ENCODE measurements at places on chromosomes 2 and 18.

GRCh38 chr2:6657136-6657535, 208.6 kb downstream of the CMPK2 start:
- DNase-seq = no peak

- DNase-seq = no peak
These were observed 4.6 kb upstream of the ATOH8 start for GRCh38 chr2:85748985-85749875.

GRCh38 chr2:237921967-237922492, 44.8 kb upstream of the UBE2F start:
- DNase-seq = no peak

GRCh38 chr2:176679061-176679669, 409.9 kb downstream of the MTX2 start:
- no peak for DNase-seq

DNA sequence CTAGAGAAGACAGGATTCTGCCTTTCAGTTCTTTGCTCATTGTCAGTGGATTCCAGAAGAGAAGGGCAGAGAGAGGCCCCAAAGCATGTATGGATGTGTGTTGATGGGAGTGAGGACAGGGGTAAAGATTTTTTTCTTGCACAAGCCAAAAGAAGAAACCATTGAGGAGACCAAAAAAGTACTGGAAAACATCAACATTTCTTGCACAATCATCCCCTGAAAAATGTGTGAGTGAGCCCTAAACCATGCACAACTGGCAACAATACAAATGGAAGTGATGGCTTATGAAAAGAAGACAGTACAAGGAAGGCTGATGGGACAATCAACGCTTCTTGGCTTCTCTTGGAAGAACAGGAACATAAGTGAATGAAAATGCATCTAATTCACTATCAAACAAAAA, 5.6 kb upstream of the SMAD7 start:
- DNase-seq = no peak

GRCh38 chr18:56458770-56459712, 179.4 kb downstream of the TXNL1 start:
- no peak for DNase-seq

GRCh38 chr18:69865776-69866175, 81.9 kb downstream of the CD226 start:
- no peak for DNase-seq

- DNase-seq = no peak
These were observed 99.0 kb downstream of the L3MBTL4 start for GRCh38 chr18:6315517-6316331.

DNA sequence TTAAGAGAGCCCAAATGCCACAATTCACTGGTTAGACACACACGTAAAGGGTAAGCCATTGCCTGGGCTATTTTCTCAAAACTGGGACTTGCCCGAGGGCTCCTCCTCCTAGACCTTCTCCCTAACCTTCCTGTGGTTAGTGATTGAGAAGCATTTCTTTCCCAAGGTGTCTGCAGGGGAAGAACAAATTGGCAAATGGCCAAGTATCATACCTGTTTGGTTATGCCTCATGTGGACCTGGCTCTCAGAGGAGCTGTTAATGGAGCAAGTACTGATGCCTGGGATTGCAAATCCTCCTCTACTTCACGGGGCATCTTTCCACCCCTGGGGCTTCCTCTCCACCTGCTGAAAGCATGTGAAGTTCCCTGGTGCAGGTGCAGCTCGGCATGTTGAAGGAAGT, 187.5 kb upstream of the CYRIA start:
- no peak for DNase-seq

DNA sequence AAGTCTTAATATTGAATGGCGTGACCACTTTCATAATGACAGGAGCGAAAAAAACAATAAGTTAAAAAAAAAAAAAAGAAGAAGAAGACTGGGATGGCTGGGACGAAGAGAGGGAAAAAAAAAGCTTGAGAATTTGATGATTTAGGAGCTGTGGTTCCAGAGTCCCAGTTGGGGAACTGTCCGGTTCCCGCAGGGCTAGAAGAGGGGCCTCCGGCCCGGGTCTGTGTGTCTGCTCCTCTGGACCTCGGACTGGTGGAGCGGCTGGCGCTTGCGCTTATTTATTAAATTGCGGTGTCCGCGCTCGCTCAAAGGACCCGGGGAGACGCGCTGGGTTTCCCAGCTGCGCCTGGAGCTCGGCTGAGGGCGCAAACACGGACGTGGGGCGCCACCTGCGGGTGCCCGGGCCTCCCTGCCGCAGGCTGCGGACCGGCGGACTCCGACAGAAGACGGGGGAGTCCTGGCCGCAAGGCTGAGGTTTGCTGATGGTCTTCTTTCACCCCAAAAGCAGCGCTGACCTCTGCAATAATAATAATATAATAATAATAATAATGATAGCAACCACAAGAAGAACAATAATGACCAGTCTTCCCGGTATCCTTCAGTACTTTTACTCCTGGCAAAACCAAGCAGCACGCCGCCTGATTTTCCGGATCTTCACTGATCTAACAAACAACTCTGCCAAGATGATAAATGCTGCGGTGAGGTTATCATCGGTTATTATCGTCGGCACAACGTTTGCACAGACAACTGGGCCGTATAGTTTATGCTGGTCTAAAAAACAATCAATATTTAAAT, at the start of gene CBLN2:
TSS of gene CBLN2 (minus strand) at position 251 of the 795 bp plus-strand sequence. CDS start 2,182 bp downstream, outside the sequence.
- no peak for DNase-seq

- DNase-seq = no peak
These were observed 40.0 kb downstream of the NPPC start for GRCh38 chr2:231886071-231886681.

- no peak for DNase-seq
These were observed 868.1 kb upstream of the ID2 start for GRCh38 chr2:7813541-7814292.

- peak; percentile 59 for DNase-seq
These were observed 539.5 kb downstream of the NRXN1 start for GRCh38 chr2:50492477-50492851.

GRCh38 chr18:51278045-51278649, 80.7 kb upstream of the MEX3C start:
- DNase-seq = no peak

GRCh38 chr2:236105955-236106607, 62.1 kb downstream of the GBX2 start:
- no peak for DNase-seq

DNA sequence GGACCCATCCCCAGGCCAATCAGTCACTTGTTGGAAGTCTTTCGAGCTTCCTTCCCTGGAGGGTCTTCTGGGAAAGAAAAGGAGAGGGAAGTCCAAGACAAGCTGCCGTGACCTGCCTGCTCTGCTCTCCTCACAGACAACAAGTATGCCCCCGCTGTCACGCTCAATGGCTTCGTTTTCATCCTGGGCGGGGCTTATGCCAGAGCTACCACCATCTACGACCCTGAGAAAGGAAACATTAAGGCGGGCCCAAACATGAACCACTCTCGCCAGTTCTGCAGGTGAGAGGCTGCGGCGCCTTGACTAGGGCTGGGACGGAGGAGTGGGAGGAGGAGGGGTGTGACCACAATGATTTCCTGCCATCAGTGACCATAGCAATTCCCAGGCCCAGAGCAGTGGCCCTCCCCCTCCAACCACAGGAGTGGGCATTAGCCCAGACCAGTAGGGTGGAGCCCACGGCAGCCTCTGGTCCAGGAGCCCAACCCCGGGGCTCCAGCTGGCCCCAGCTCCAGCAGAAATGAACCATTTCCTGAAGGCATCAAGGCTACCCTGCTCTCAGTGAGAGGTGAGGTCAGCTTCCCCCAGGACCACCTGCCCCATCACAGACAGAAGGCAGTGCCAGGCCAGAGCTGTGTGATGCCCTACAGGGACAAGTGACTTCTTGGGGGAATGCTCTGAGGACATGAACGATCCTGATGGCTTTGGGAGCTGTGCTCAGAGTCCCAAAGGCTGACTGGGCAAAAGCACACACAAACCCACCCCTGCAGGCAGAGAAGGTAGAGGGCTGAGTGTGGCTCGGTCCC, 223.1 kb downstream of the ATAD2B start:
- DNase-seq = no peak

DNA sequence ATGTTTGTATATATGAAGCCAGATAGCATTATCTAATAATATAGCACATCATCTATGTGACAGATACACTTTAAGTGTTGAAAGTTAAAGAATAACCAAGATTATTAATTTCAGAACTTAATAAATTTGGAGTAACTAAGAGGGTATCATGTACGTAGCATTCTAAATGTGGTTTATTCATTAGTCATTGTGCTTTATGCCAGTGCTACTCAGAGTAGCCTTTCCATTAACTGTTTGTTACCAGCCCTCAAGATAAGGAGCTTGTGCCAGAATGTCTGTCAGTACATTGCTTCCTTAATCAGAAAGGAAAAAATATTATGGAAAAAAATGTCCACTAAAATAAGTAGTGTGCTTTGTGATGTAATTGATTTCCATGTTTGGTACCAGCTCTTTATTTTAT, 94.9 kb upstream of the TWSG1 start:
- DNase-seq = no peak

DNA sequence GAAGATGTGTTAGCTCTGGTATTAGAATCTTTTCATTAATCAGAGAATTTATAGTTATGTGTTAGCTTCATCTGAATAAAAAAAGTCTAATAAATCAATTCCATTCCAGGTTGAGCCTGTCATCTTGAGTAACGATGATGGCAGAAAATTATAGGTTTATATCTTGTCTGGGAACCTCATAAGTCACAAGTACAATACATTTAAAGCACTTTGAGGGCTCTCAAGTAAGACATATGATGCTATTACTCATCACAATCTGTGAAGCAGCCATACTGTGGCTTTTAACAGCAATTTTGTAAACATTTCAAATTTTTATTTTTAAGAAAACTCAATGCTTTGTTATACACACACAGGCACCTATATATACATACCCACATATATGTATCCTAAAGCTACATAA, 484.1 kb upstream of the VRK2 start:
- DNase-seq = no peak

DNA sequence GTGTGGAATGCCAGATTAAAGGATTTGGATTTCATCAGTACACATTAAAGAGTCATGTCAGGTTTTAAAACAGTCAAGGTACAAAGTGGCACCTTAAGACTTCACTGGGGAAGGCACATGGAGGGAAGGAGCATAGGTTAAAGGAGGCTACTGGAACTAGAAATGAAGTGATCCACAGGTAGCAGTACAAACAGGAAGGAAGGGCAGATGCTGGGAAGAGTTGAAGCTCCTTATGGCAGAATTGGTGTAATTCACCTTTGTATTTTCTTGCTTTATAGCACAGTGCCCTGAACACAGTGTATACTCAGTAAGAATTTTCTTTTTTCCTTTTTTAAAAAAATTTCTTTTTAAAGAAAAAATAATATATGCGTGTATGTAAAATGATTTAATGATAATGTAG, 177.1 kb downstream of the BABAM2 start:
- no peak for DNase-seq

DNA sequence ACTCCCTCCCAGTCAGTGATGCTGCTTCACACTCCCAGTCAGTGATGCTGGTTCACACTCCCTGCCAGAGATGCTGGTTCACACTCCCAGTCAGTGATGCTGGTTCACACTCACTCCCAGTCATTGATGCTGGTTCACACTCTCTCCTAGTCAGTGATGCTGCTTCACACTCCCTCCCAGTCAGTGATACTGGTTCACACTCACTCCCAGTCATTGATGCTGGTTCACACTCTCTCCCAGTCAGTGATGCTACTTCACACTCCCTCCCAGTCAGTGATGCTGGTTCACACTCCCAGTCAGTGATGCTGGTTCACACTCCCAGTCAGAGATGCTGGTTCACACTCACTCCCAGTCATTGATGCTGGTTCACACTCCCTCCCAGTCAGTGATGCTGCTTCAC, 34.3 kb upstream of the KCNG2 start:
- DNase-seq = no peak

GRCh38 chr2:201150454-201151020, 32.4 kb upstream of the CASP10 start:
- no peak for DNase-seq

GRCh38 chr2:145028101-145028920, 508.4 kb upstream of the ZEB2 start:
- no peak for DNase-seq

- DNase-seq = no peak
These were observed 32.7 kb downstream of the RAB27B start for GRCh38 chr18:54860941-54861340.

DNA sequence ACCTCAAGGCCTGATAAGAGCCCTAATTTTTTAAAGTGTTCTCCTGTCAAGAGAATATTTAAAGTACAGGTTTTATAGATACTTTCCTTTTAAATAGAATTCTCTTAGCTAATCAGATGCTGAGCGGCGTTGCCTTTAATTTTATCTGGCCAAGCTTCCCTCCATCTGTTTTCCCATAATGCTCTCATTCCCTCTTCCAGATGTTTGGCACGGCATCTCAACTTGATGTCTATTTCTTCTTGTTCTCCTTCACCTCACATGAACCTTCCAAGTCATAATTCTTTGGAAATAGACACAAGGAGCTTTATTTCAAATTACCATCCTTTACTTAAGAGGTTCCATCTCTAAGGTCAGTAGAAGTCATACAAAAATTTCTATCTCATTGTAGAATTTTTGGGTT, 76.1 kb upstream of the CPO start:
- no peak for DNase-seq

DNA sequence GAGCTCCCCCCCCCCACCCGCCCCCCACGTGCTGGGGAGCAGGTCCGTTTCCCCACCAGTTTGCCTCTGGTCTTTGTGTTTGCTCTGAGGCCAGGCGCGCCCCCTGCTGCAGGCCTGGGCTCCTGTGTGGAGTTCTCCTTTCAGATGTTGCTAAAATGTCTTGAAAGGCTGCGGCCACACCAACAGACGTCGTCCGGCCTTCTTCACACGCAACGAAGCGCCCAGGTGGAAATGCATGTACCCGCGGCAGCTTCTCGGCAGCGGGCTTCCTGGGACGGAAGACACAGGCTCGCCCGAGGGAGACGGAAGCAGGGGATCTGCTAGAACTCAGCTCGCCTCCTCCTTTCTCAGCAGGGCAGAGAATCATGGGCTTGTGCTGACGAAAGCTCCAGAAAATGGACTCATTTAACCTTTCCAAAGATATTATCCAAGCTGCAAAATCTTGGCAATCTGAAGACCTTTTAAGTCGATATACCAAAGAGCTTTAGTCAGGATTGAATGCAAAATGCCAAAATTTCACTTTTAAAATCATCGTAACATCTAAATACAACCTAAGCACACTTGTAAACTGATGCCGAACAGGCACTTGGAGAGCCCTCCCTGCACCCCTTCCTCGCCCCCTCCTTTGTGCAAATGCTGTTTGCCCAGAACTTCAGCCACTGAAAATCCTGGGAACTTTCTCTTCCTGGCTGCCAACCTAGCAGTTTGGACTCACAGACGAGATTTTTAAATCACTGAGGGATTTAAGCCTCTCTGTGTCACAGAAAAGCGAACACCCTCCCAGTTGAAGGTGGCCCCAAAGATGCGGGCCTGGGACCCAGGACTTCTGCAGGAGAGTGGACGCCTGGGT, 125.5 kb upstream of the ZNF516 start:
- DNase-seq = peak; percentile 27

DNA sequence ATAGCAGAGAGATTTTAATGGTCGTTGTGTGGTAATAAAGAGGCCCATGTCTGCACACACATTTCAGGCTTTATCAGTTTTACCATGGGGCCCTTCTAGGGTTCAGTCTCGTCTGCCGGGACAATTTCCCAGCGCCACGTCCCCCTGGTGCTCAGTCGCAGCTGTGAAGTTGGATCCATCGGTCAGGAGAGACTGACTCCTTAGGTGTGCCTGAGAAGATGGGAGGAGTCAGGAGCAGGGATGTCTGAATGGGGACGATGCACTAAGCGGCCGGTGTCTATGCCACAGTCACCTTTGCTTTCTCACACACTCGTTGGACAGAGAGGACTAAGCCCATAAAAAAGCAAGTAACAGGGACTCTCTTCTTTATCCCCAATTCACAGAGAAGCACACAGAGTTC, 71.4 kb downstream of the TWIST2 start:
- no peak for DNase-seq

Data from natural killer cell (primary cell).